IMR-90 (cell line): ENCODE measurements at places on chromosomes 1 and 21. TPM values are rescaled to one million over a fixed set of nuclear protein-coding genes. Genes with fewer than 3 reads are reported as not detected.

PTPN14 gene
- 31.7 and 42.8 TPM in 2 replicates for total RNA-seq

DNA sequence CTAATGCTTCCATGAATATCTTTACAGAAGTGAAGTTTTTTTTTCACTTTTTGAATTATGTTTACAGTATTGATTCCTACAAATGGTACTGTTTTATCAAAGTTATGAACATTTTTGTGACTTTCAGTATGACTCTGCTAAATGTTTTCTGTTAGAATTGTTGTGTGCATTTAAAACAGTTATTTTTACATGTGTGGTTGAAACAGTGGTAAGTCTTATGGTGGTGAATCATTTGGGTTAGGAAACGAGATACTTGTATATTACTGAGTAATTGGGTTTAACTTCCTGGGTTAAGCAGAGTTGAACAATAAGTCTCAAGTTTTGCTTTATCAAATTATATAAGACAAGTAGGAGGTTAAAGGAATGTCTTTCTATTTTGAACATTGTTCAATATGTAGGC is 66.8 kb downstream of the VPS13D start:
- peak; percentile 89 for DNase-seq

DNA sequence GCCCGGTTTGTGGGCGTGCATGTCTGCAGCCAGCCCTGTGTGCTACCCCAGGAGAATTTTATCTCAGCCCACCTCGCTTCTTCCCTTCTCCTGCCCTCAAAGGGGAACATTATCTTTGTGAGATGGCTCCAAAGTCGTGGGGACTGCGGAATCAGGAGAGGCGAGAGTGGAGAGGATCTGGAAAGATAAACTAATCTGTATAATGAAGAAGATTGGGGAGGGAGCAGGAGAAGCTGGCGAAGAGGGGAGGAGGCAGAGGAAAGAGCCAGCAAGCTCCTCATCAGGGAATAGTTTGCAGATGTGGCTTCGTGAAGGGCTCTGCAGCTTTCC is 310.3 kb downstream of the MATN1 start:
- DNase-seq, result no peak

GRCh38 chr21:34745557-34746255 is 76.9 kb downstream of the CLIC6 start:
- DNase-seq, result peak; percentile 86

- DNase-seq, result peak; percentile 15
Measured at GRCh38 chr1:234111458-234112142, 207.1 kb downstream of the SLC35F3 start.

DNA sequence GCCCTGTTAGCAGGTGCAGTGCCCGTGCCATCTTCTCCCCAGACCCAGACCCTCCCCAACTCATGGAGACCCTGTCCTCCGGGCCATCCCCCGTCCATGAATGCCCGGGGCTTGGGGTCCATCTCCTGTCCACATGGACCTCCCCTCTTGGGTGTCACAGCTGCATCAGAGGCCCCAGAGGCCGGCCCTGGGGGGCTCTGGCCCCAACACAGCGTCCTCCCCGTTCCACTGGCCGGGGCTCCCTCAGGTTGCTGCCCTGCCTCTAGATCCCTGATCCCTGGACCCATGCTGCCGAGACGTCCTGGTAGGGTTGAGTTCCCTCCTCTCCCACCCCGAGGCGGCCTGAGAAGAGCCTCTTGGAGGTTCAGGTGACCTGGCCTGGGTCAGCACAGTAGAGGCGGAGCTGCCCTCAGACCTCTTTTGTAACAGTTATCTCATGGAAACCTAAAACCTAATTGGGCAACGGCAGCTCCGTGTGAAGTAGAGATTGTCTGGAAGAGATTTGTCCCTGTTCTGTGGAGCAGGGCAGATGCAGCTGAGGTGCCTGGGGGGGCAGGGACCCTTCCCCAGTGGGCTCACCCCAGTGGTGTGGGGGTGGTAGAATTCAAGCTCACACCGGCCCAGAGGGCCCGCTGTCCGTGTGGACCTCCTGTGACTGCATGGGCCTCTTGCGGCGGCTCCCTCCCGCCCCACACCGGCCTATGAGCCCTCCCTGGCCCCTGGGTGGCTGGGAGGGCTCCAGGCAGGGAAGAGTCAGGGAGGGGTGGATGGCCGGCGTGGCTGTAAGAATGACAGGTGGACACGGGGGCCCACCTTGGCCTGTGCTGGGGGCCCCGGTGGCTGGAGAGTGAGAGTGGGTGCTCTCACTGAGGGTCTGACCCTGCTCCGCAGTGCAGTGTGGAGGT is 56.1 kb downstream of the SKI start:
- DNase-seq, result no peak

- no peak for DNase-seq
Measured at GRCh38 chr1:156697481-156697880, 7.9 kb downstream of the CRABP2 start.

DNA sequence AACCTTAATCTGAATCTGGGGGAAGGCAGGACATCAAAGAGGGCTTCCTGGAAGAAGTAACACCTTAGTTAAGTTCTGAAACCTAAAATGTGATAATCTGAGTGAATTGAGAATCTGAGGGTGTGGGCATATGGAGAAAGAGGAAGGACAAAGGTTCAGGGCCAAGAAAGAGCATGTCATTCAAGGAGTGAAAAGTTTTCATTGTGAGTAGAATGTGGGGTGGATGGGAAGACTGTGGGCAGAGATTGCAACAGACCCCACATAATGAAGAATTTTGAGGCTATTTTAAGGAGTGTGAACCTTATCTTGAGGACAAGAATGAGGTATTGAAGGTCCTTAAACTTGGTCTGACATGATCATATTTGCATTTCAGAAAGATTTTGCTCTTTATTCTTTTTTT is 227.2 kb downstream of the PTGER3 start:
- DNase-seq, result no peak

DNA sequence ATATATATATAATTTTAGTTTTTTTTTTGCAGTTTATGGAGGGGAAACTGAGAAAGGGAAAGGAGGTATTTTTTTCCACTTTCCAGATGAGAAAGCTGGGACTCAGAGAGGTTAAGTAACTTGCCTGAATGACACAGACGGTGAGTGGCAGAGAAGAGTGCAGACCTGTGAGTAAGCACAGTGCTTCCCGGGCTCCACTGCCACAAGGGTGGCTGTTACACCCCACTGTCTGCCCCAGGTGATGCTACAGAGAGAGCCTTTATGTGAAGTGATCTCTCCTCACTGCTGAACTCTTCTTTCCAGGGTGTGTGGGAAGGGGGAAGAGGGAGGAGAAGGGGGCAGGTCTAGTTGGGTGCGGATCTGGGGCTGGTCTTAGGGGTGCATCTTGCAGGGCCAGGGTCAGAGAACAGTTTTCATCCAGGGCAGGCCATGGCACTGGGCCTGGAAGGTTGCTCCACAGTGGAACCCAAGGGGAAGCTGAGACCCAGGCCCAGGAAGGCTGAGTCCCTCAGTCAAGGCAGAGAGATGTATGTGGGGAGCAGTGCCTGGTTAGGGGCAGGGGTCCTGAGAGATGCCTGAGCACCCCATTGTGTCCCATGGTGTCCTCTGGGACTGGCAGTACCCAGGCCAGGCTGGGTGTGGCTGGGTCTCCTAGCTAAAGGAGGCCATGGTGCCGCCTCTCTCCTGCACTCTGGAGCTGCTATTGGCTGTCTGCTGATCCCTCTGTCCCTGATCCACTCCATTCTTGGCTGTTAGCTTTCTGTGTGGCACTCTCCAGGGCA is 357.5 kb downstream of the PTPRU start:
- DNase-seq, result no peak

DNA sequence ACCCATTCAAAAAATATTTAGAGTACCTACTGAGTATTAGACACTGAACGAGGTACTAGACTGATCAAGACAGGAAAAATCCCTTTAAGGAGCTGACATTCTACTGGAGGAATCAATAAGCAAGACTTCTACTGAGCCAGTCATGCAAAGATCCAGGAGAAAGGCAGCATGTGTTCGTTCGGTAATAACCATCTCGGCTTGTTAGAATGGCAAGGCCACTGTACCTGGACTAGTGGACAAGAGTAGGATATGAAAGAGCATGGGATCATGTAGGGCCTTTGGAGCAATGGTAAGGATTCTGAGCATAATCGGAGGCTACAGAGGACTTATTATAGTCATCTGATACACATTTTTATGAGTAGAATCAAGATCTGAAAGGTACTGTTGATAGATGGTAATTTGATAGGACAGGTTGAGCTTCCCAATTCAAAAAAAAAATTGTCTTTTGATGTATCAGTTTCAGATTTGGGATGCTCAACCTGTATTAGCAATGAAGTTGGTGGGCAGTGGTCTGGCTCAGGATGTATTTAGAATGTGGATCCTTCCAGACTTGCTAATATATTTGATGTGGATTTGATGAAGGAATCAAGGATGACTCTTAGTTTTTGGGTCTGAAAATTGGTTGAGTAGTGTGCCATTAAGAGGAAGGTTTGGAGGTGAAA is 2.3 kb downstream of the COX20 start:
- DNase-seq, result no peak

DNA sequence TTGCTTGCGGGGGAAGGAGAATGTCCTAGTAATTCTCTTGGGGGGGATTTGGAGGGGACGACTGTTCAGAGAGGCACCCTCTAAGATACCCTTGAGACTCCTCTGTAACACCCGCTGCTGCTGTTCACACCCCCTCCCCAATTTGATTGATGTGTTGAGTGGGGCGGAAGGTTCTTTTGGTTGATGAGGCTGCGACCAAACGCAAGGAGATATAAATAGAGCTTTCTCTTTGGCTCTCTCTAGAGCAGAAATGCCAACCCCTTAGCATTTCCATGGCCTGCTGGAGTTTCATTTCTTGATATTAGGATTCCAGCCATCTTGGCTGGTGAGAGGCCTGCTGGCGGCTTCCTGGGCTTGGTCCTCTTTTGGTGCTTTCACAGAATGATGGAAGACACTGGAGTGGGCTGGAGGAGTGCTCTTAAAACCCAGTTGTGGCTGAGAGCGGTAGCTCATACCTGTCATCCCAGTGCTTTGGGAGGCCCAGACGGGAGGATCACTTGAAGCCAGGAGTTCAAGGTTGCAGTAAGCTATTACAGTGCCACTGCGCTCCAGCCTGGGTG is 2.0 kb downstream of the PIK3CD start:
- DNase-seq, result no peak

- DNase-seq, result no peak
Measured at GRCh38 chr1:181064011-181064623, 24.4 kb upstream of the IER5 start.

DNA sequence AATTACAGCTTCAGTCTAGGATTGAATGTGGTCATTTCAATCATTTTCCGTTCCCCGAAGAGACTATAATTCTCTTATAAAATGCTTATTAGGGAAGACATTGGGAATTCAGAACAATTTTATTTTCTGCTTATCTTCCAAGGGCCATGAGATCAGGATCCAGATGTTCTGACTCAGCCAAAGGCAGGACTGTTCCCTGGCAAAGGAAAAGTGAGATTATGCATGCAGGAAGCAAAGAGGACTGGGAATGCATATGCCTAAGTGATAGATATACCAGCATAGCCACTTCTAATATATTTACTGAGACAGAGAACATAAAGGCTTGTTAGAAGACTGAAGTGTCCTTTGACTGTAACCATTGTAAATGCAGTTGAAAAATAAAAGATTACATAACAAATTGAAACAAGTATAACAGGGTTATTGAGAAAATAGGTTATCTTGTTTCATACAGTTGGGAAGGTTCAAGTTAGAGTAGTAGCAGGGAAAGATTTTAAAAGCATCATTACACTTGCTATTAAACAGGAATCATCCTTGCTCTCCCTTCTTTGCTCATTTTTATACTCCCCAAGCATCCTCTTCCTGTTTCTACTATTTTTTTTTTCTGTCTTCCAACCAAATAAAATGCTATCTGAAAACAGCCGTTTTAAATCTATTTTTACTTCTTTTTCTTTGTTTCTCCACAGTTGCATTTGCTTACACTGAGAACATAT is 439.6 kb upstream of the ADAMTS5 start:
- DNase-seq, result peak; percentile 79

CACNA1S gene
- total RNA-seq, result not detected in 2 replicates

GRCh38 chr21:34141373-34141772 is 68.0 kb downstream of the MRPS6 start:
- DNase-seq, result no peak

GRCh38 chr21:31786164-31786920 is 54.4 kb upstream of the SCAF4 start:
- no peak for DNase-seq

IL23R gene
- not detected in 2 replicates for total RNA-seq

GRCh38 chr21:35520302-35520701 is 471.2 kb upstream of the RUNX1 start:
- no peak for DNase-seq

TEDDM1 gene
- total RNA-seq, result not detected in 2 replicates

GRCh38 chr21:41622201-41622600 is 114.2 kb upstream of the TMPRSS2 start:
- no peak for DNase-seq

- no peak for DNase-seq
Measured at GRCh38 chr21:28239340-28239739, 753.3 kb downstream of the LTN1 start.

GRCh38 chr1:94113589-94114226 is 7.2 kb downstream of the ABCA4 start:
- DNase-seq, result no peak

DNA sequence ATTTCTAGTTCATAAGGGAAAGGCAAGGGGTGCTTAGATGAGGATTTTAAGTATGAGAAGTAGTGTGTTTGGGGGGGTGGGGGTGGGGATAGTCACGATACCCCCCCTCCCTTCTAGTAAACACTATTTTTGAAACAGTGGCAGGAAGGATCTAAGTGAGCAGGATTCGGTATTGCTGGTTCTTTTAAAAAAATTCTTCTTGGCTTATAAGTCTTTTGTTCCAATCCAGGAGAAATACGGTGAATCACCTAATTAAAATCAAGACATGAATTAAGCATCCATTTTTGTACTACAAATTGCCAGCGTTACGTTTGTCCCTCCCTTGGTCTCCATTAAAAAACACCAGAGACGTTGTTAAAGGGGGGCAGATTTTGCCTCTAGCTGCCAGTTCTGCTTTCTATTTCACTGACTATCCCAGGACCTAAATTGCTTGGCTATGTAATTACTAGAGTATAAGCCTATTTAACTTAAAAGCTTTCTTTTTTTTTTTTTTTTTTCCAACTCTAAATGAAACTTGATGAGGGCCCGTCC is 911 bp downstream of the LMO4 start:
- peak; percentile 23 for DNase-seq

DNA sequence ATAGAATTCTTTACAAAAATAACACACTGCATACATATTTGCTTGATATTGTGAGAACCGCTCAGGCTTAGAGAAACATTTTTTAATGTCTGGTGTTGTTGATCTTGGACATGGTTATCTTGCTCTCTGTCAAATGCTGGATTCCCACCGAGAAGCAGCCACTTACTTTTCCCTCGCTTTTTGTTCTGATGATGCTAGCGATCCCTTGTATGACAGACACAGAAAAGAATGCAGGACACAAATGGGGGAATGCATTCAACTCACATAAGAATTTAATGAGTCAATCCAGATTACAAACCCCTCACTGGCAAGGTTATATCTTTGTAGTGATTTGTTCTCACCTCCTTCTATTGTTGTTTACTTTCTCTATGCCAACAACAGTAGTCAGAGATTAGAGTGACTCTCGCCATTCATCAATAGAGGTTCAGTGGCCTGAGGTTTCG is 76.8 kb upstream of the AKT3 start:
- DNase-seq, result peak; percentile 96

- no peak for DNase-seq
Measured at GRCh38 chr21:27023186-27023585, 56.3 kb upstream of the ADAMTS5 start.
